MV-4-11 (cell line): ENCODE measurements at places on chromosomes 3 and 15.
A peak's percentile ranks its signal among the peaks of the same experiment; 100 is the strongest.

GRCh38 chr3:177346878-177347277 is 149.6 kb upstream of the TBL1XR1 start:
- DNase-seq = no peak

GRCh38 chr15:58697220-58697619 is 52.3 kb downstream of the ADAM10 start:
- no peak for DNase-seq

DNA sequence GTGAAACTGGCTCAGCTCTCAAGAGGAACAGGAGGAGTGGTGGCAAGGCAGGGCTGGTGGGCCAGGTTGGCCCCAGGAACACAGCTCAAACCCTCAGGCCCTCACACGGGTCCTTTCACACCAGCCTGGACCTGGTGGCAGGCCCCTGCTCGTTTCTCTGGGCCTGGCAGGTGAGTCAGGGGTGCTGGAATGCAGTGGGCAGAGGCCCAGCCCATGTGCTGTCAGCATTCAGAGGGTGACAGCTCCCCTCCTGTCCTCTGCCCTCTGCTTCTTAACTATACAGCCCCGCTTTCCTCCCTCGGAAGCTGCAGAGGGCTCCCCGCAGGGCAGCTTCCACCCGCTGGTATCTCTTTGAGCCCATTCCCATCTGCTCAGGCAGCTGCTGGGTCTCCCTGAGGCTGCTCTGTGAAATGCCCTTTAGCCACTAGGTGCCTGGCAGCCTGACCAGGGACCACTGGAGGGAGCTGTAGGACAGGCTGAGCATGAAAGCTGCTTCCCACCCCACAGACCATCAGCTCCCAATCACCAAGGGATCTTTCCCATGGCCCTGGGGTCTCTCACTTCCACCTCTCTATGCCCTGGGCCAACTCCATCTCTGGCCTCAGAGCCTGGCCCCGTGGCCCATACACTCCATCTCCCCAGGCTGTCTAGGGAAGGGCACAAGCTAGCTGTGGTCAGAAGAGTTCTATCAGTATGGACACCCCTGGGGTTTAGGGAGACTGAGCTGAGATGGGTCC is 24.8 kb downstream of the SHF start:
- DNase-seq = peak; percentile 71

GRCh38 chr15:39605146-39605545 is 24.3 kb downstream of the THBS1 start:
- no peak for DNase-seq

DNA sequence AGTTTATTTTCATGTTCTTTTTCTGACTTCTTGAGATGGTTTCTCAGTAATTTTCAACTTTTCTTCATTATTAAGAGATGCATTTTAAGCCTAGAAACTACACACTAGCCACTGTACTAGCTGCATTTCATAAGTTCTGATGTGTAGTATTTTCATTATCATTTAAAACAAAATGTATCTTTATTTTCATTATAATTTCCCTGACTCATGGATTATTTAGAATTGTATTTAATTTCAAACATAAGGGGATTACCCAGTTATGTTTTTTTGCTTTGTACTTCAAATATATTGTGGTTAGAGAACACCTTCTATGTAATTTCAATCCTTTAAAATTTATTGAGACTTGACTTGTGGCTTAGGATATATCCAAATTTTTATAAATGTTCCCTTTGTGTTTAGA is 44.5 kb downstream of the STT3B start:
- no peak for DNase-seq

GRCh38 chr3:100630664-100631063 is 21.3 kb downstream of the ADGRG7 start:
- no peak for DNase-seq

GRCh38 chr3:61783993-61784718 is 222.8 kb downstream of the PTPRG start:
- DNase-seq = no peak

- no peak for DNase-seq
These were observed 410.6 kb upstream of the THRB start for GRCh38 chr3:24905266-24905665.

DNA sequence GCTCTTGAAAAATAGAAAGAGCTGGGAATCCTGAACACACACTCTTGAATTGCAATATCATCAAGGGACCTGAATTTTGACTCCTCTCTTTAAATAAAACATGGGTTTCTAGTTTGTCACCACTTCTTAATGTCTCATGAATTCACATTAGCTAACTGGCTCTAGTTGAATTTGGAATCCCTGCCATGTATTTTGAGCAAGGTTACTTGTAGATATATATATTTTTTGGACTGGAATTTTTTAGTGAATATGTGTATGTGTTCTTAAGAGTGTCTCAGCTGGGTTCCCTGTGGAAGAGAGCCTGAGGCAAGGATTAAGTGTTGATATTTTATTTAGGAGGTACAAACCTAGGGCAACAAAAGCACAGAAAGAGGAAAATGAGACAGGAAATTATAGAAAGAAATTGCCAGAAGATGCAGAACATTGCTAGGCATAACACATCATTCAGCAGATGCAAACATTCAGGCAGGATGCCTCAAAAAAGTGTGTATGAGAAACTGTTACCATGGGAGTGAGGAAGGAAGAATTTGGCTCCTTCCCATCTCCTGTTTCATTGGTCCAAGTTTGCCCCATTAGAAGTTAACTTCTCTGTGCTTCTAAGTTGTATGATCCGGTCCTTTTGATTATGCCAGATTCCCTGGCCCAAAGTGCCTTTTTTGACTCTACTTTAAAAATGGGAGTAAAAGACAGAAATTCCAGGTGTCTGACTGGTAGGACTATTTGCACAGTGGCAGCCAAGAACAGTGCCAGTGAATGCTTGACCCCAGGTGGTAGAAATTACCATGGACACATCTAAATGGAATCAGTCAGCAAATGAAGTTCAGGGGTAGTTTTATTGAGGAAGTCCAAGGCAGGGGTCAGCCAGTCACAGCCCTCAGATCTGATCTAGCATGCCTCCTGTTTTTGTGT is 253.7 kb upstream of the TGFBR2 start:
- DNase-seq = no peak

DNA sequence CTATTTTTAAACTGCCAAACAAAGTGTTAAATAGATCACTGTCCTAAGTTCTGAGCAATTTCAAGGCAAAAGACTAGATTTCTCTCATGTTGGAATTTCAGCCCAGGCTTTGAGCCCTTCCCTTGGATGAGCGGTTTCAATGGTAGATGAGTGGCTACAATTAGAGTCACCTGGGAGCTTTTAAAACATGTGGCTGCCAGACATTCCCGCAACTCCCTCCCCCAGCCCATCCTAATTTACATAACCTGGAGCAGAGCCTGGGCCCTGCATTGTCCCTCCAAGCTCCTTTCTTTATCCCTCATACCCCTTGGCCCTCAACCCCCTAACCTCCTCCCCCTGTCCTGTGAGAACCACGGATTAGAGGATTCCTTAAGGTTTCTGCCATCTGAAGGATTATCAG is 357.5 kb upstream of the UMPS start:
- DNase-seq = no peak

DNA sequence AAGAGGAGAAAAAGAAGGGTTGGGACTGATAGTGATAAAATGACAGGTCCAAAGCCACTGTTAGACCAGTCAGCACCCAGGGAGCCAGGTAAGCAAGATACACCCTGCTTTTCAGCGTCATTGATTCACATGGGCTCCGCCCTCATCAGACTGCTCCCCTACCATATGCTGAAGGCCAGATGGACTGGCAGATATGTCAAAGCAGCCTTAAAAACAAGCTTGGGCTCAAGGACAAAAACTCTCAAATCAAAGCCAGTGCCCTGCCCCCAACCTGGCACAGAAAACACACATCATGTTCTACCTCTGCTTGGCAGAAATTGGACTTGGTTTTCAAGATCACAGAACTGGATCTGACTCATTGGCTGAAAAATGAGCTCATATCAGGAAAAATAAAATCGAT is 33.4 kb downstream of the SH3BP5 start:
- no peak for DNase-seq

DNA sequence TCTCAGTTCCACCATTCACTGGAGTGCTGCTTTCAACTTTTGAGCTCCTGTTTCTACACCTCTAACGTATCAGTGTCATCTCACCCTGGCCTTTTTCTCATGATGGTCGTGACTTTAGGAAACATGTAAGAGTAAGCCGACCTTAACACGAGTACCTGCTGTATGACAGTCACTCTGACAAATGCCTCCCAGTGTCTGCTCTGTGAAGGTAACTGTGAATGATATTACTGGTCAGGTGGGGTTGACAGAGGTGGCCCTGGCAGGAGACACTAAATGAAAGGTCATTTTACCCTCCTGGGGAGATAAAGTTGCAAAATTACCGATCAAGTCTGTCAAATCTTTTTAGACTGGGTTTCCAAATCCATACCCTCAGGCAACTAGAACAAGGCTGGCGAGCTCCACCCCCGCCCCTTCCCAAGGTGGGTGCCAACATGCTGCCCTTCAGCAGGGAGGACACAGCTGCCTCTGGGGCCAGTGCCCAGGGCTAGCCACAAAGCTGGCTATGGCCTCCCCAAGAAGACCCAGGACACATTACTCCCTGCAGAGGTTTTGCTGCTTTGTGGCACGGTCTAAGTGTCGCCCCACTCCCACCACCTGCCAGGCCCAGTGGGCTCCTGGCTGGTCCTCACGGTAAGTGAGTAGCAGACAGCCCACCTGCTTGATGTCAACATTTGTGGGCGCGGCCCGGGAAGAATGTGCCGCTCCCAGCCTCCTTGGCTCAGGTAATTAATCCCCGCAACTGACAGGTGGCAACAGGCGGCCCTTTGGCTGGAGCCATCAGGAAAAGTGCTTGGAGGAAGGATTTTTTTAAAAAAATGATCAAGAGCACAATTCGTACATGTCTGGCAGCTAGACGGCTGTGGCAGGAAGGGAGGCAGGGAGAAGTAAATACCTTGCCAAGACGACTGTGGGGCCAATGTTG is 211.8 kb downstream of the TP63 start:
- DNase-seq = no peak

GRCh38 chr15:77084436-77084835 is 13.5 kb upstream of the TSPAN3 start:
- no peak for DNase-seq

DNA sequence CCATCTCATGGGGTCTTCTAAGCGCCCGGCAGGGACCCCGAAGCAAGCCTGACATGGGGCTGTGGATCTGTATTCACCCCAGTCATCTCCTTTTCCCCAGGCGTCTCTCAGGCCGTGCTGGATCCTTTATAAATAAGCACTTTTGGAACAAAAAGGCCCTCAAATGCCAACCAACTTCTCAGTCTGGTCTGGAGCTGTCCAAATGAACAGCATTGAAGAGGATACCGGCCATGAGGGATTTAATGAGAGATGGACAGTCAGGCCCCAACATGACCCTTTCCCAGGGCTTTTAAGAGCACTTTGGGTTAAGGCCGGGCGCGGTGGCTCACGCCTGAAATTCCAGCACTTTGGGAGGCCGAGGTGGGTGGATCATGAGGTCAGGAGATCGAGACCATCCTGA is 89.2 kb upstream of the SPATA12 start:
- no peak for DNase-seq

- DNase-seq = no peak
These were observed 575.4 kb upstream of the GOLIM4 start for GRCh38 chr3:168671091-168671490.

GRCh38 chr3:69445498-69445897 is 59.6 kb upstream of the FRMD4B start:
- no peak for DNase-seq

DNA sequence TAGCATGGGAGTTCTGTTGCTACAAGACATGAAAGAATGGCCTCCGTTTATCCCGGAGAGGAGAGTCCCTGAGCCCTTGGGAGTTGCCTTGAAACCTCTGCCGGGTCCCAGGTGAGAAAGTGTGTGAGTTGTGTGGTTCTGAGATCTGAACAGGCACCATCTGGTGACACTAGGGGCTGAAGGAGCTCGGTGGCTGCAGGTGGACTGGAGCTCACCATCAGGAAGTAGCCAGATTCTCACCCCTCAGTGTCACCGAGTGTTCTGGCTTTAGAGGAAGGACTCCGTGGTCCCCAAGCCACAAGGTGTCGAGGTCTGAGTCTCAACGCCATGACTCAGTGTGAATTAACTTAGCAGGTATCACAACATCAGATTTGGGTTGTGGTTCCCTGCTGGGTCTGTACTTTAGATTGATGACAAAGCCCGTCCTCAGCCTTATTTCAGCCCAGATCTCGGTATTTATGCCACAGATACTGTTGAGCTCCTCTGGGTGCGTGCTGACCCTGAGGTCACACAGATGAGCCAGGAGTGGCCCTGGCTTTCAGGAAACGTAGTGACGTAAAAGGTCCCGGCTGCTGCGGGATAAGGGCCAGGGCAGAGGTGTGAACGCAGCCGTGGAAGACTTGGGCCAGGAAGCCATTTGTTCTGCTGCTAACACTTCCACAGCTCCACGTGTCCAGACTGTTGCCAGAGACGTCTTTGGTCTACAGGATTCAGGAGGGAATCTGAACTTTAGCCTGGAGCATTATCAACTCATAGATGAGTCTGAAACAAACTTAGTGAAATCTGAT is 54.4 kb downstream of the PGPEP1L start:
- DNase-seq = no peak

DNA sequence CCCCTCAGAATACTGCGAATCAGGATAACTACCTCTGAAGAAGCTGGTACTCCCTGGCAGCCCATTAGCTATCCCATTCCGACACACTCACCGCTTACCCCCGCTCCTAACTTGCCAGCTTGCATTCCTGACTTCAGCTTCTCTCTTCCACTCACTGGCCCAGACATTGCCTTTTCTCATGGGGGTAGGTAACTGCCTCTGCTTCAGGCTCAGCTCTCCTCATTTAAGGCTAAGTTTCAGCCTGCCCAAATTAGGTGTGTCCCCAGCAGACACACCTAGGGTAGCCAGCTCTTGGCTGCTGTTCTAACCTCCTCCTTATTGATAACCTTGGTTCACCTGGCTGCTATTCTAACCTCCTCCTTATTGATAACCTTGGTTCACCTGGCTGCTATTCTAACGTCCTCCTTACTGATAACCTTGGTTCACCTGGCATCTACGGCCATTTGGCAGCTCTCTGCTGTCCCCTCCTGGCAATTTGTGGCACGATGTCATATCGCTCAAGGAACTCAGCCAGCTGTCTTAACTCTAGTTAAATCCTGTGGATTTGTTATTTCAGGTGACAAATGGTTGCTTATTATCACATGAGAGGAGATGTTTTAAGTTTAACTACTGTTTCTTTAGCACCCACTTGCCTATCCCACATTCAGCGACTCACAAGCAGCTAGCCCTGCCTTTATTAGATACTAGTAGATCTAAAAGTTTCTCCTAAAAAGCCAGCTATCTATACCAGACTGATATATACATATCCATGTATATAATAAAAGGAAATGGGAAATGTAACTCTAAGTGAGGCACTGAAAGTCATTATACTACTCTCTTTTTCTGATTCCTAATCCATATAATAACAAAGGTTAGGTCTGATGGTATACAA is 106.5 kb upstream of the ACP3 start:
- DNase-seq = no peak

GRCh38 chr15:66644000-66644787 is 57.8 kb upstream of the SMAD6 start:
- DNase-seq = no peak

GRCh38 chr3:43914269-43914668 is 223.5 kb downstream of the ABHD5 start:
- DNase-seq = peak; percentile 3

- peak; percentile 55 for DNase-seq
These were observed 188.9 kb downstream of the MEIS2 start for GRCh38 chr15:36911322-36911944.

GRCh38 chr3:115974940-115975339 is 351.6 kb downstream of the GAP43 start:
- no peak for DNase-seq

GRCh38 chr3:13556207-13556606 is 7.3 kb downstream of the FBLN2 start:
- no peak for DNase-seq

GRCh38 chr3:10813425-10813824 is 2.6 kb upstream of the SLC6A11 start:
- no peak for DNase-seq
